ENCODE measurements at places on chromosomes 2 and 18. TPM values are rescaled to one million over a fixed set of nuclear protein-coding genes. Genes with fewer than 3 reads are reported as not detected.
A peak's percentile ranks its signal among the peaks of the same experiment; 100 is the strongest.

The PDE1A gene
- not detected for total RNA-seq

The TRABD2A gene
- total RNA-seq: 32.3 TPM

The PDE6D gene
- 28.9 TPM for total RNA-seq

The G6PC2 gene
- total RNA-seq: not detected

The SCN7A gene
- total RNA-seq: not detected

The ARHGAP28 gene
- not detected for total RNA-seq

The VWA3B gene
- total RNA-seq: not detected

The HAAO gene
- 0.99 TPM for total RNA-seq

The FBXO48 gene
- 2.3 TPM for total RNA-seq

The C2orf42 gene
- 37.3 TPM for total RNA-seq

The TRIM43 gene
- not detected for total RNA-seq

The PAX3 gene
- total RNA-seq: not detected

The ABCB11 gene
- total RNA-seq: not detected

The UGT1A8 gene
- 0.42 TPM for total RNA-seq

The SCYGR7 gene
- not detected for total RNA-seq

- ATAC-seq: no peak
Measured at GRCh38 chr2:105553538-105554196, 154.8 kb upstream of the FHL2 start.

DNA sequence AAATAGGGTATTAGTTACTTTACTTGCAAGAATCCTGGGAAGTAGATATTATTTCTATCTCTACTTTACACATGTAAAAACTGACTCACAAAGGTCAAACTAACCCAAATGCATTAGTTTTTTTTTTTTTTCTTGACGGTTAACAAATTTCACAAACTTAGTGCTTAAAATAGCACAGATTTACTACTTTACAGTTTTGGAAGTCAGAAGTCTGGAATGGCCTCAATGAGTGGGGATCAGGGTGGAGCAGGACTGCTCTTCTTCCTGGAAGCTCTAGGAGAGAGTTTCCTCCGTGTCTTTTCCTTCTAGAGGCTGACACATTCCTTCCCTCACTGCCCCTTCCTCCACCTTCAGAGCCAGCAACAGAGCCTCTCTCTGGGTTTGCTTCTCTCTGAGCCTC, 117.2 kb downstream of the COL6A3 start:
- no peak for ATAC-seq

- ATAC-seq: no peak
Measured at GRCh38 chr2:100052650-100053049, 89.7 kb downstream of the AFF3 start.

- ATAC-seq: no peak
Measured at GRCh38 chr2:164605295-164605694, 16.0 kb downstream of the GRB14 start.

- ATAC-seq: no peak
Measured at GRCh38 chr2:135909976-135910375, 33.7 kb upstream of the MCM6 start.

GRCh38 chr2:16655905-16656642, 9.6 kb downstream of the CYRIA start:
- peak; percentile 3 for ATAC-seq

- no peak for ATAC-seq
Measured at GRCh38 chr2:101231240-101231639, 21.4 kb upstream of the CNOT11 start.

- ATAC-seq: no peak
Measured at GRCh38 chr2:74501335-74502071, 2.1 kb upstream of the LBX2 start.

GRCh38 chr2:60925994-60926740, 44.8 kb downstream of the REL start:
- ATAC-seq: no peak

DNA sequence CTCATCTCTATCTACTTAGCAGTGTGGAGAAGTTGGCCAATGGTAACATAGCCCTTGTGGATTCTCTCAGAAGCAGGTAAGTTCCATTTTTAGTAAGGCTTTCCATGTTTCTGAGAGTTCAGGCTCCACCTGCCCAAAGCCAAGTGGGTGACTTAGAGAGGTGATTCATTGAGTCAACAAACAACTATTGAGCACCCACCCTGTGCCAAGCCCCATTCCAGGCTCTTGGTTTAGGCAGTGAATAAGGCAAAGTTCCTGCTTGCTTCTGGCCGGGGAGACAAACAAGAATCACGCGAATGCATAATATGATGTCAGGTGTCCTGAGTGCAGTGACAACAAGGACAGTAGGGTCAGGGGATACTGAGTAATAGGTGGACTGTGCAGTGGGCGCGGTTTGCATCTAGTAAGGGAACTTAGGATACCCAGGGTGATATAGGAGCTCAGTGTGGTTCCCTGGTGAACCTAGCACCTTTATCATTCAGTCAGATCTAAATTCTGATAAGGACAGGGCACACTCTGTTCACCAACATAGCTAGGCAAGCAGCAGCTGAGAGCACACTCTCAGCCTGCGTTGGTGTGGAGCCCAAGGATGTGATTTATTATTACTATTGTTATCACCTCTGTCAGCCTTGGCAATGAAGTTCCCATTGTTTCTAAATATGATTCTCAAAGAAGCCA, 31.7 kb upstream of the KCTD1 start:
- no peak for ATAC-seq

DNA sequence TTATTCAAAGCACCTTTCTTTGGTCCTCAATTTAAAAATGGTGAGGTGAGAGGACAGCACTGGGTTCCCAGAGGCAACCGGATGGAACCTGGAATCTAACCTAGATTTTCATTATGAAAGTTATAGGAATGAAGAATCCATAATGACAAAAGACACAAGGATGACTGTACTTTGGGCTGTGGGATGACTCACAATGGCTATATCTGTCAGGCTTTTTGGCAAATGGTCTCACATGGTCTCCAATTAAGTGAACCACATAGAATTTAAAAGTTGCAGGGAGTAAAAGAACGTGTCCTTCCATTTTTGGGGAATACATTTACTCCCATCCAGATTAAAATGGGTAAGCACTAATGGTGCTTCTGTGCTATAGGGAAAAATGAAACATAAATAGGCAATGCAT, 31.8 kb upstream of the LYPD1 start:
- no peak for ATAC-seq

DNA sequence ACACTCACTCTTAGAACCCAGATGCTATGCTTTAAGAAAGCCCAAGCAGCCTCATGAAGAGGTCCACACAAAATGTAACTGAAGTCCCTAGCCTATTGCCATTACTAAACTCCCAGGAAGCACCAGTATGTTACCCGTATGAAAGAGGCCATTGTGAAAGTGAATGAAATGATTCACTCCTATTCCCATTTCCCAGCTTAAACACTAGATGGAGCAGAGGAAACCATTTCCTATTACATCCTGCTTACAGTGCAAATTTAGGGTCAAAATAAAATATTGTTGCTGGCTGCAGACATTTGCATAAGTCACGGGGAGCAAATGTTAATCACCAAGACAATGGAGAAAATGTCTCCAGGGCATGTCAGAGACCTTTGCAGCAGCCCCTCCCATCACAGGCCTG, 989.7 kb upstream of the CRIM1 start:
- no peak for ATAC-seq

GRCh38 chr2:39581866-39582265, 83.9 kb upstream of the TMEM178A start:
- ATAC-seq: no peak

- peak; percentile 44 for ATAC-seq
Measured at GRCh38 chr2:36659872-36660312, 36.6 kb upstream of the VIT start.

- no peak for ATAC-seq
Measured at GRCh38 chr2:160252900-160253299, 52.8 kb upstream of the ITGB6 start.

GRCh38 chr2:119679526-119679837, 481 bp downstream of the TMEM177 start:
- ATAC-seq: no peak

DNA sequence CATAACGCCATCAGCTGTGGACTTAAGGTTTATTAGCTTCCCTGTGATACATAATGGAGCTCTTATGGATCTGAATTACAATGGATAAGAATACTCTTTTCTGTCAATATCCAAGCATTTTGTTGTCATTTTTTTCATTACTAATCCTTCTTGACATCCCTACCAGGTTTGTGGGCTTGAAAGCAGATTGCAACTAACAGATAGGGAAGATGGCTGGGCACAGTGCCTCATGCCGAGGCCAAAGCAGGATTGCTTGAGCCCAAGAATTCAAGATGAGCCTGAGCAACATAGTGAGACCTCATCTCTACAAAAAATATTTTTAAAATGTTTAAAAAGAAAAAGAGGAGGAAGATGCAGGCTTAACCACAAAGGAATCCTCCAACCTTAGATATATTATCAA, 42.4 kb downstream of the ASXL2 start:
- no peak for ATAC-seq

- no peak for ATAC-seq
Measured at GRCh38 chr18:12686100-12686499, 16.4 kb downstream of the CEP76 start.

DNA sequence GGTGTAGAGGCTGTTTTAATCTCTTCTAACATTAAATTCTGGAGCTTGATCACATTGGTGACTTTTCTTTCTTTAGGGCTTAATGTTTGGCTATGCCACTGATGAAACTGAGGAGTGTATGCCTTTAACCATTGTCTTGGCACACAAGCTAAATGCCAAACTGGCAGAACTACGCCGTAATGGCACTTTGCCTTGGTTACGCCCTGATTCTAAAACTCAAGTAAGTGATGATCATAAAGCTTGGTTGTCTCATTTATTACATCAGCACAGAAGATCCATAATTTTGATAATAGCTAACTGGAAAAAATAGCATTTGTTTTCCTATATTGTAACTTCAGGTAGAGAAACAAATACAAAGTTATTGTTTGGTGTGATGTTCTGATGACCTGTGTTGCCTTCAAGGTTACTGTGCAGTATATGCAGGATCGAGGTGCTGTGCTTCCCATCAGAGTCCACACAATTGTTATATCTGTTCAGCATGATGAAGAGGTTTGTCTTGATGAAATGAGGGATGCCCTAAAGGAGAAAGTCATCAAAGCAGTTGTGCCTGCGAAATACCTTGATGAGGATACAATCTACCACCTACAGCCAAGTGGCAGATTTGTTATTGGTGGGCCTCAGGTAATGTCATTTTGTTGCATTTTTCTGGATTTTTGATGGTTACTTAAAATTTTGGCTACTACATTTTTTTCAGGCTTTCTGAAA, 2.9 kb downstream of the MAT2A start:
- no peak for ATAC-seq

GRCh38 chr2:209681201-209681735, 90.4 kb upstream of the UNC80 start:
- no peak for ATAC-seq

- no peak for ATAC-seq
Measured at GRCh38 chr2:193315428-193316091, 1120.8 kb upstream of the TMEFF2 start.

DNA sequence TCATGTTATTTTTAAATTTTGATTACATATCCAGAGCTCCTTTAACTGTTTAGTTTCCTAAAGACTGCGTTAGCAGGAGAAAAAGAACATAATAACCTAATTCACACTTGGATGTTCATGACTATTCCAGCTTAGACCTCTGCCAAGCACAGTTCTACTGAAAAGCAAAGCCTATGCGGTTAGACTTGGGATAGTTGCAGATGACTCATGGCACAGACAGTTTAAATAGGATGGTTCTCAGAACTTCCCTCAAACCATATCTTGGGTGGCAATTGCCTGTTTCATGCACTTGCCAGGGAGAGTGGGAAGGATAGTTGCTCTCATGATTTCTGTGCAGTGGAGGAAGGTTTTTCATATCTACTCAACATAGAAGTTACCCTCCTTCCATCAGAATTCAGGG, 149.7 kb upstream of the KLHL29 start:
- ATAC-seq: no peak

DNA sequence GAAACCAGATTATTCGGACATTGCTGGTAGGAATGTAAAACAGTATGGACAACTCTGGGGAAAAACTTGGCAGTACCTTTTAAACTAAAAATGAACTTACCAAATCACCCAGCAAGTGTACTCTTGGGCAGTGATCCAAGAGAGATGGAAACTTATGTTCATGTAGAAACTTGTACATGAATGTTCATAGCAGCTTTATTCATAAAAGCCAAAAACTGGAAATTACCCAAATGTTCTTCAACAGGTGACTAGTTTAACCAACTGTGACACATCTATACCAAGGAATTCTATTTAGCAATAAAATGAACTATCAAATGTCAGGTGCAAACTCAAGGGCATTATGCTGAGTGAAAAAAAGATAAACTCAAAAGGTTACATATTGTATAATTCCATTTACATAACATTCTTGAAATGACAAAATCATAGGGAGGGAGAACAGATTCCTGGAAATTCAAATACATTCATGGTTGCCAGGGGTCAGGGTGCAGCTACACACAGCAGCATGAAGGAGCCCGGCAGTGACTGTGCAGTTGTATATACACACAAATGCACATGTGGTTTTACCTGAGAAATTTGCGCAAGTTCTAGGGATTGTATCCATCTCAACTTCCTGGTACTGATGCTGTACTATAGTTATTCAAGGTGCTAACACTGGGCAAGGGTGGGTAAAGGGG, 3.5 kb upstream of the RNU4ATAC start:
- ATAC-seq: peak; percentile 55

DNA sequence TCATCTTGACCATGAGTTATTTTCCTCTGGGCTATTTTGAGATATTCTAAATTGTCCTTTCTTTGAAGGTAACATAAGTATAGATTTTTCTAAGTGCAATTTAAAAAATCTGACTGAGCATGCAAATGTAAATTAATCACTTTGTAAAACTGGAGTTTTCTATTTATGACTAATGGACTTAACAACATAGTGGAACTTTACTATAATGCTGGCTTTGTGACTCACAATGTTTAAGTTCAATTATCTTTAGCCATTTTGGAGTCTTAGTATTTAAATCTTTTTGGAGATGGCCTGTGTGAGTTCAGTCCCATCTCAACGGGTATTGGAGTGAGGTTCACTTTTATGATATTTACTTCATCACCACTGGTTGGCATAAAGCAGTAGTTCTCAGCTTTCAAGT, 35.2 kb upstream of the NOSTRIN start:
- no peak for ATAC-seq

- peak; percentile 82 for ATAC-seq
Measured at GRCh38 chr2:147888680-147889079, 43.9 kb downstream of the ACVR2A start.

DNA sequence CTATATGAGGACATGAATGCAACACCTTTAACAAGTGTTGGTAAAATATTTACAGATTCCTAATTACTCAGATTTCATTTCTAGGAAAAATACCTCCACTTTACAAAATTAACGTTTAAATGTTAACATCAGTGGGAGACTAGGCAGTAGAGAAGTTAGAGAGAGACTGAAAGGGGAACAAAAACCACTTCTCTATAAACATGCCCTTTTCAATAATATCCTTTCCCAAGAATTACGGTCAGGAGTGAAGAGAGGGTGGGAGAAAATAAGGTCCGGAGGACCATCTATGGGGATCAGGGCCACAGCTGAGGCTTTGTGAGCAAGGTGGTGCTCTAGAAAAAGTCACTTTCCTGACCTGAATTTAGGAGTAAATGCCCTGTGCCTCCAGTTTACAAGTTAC, 65.3 kb upstream of the WIPF1 start:
- no peak for ATAC-seq

- ATAC-seq: no peak
Measured at GRCh38 chr2:76895469-76895868, 626.7 kb downstream of the LRRTM4 start.

- ATAC-seq: no peak
Measured at GRCh38 chr2:168726375-168726774, 76.1 kb upstream of the NOSTRIN start.

- ATAC-seq: no peak
Measured at GRCh38 chr2:9346885-9347284, 76.4 kb downstream of the ITGB1BP1 start.

GRCh38 chr2:42401773-42402172, 40.8 kb upstream of the COX7A2L start:
- no peak for ATAC-seq

GRCh38 chr2:149781263-149781808, 193.8 kb upstream of the MMADHC start:
- no peak for ATAC-seq
